ENCODE measurements at places on chromosomes 16 and 17.

DNA sequence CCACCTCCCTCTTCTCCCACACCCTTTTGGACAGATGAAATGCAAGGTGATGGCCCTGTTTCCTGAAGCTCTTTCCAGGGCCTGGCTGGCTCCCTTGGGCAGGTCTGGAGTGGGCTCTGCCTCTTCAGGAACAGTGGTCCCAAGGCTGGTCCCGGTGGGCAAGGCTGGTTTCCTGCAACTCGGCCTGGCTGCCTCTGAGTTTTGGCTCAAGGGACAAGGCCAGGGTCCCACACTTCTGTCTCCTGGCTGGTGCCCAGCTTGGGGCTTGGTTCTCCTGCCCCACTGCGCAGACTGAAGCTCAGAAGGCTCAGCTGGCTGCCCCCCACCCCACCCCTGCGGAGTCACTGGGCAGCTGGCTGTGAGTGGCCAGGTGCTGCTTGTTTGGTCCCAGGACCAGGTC is 3.8 kb upstream of the ACTG1 start:
- DNase-seq: no peak

- DNase-seq: no peak
Observed at GRCh38 chr17:60827943-60828342, 150.3 kb downstream of the BCAS3 start.

DNA sequence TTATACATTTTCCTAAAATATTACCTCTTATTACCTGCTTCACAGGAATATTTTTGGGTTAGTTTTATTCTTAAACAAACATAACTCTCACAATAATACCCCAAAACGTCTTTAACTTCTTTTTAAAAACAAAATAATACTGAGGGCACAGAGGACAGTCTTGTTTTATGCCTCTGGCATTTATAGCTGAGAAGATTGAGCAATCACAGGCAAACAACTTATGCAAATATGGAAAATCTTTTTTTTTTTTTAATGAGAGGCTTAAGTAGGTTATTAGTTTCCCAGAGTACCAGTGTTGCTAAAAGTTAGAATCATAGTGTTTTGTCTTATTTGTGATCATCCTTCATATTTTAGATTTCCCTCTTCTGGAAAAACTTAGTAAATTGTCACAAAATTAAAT is 195.0 kb downstream of the FTO start:
- no peak for DNase-seq

DNA sequence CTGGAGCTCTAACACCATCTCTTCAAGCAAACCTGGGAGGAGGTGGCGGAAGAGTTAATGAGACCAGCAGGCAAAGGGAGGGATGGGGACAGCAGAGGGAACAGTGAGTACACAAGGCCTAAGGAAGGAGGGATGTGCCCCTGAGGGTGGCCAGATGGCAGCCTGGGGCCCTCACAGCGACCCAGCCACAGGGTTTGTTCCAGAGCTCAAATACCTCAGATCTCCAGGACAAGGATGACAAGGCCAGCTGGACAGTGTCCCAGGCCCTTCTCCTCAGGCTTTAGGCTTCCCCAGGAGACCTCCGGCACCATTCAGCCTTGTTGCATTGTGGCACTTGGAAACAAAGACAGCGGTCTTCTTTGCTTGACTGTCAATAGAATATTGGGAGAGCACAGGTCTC is 14.9 kb downstream of the CDIP1 start:
- DNase-seq: no peak

DNA sequence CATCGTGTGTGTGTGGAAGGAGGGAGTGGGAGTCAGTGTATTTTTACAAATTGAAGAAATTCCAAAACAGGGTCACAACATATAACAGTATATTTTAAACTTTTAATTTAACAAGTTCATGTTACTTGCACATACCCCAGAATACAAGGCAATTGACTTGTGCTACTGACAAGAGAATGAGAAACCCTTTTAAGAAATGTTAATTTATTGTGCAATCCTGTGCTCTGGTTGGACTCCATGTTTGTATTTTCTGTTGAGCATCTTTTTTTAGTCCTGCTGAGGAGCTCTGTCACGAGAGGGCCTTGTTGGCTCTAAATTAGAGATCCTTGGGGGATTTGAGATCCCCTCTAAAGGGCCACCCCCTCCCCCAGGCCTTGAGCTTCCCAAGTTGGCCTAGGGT is 1.1 kb upstream of the EMP2 start:
- DNase-seq: no peak
